ENCODE measurements at places on chromosomes 16 and 17. TPM values are rescaled to one million over a fixed set of nuclear protein-coding genes. Genes with fewer than 3 reads are reported as not detected.
A peak's percentile ranks its signal among the peaks of the same experiment; 100 is the strongest.

GRCh38 chr16:75264999-75265910, 13.8 kb upstream of the BCAR1 start:
- H3K4me3 ChIP-seq: peak overlapping the region; percentile 99
- H3K27me3 ChIP-seq: no peaks in the 10 kb centered on the region
- peaks cover 8% of the 10 kb centered on the region for H3K36me3 ChIP-seq
- H3K27ac ChIP-seq: peak overlapping the region; percentile 87

DNA sequence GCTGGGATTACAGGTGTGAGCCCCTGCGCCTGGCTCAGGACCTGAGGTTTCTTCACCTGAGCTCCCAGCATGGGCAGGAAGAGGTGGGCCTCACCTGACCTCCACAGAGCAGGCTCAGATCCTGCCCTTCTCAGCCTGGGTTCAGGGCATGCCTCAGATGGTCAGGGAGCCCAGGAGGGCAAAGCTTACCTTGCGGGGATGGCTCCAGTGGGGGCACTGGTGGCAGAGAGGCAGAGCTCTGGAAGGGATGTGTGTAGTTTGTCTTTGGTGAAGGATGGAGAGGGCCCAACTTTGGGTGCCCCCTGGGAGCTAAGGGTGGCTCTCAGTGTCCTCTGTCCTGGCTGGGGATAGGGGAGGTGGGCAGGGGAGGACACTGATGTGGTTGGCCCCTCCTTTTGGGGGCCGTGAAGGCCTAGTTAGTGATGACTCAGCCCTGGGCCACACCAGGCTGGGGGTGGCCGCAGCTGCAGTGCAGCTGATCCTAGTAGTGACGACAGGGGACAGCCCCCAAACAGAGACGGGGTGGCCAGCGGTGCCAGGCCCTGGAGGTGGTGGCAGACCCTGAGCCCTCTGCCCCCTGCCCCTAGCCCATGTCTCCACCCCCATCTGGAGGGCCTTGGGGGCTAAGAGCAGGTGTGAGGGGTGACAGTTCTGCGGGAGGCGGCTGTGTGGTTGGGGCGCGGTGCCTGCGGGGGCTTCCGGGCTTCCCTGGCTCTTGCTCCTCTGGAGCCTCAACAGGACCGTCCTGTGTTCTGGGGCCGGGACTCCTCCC, 5.8 kb downstream of the NHERF2 start:
- peak; percentile 91 for DNase-seq
- H3K4me3 ChIP-seq: peak overlapping the region; percentile 58
- no peaks in the 10 kb centered on the region for H3K27me3 ChIP-seq

DNA sequence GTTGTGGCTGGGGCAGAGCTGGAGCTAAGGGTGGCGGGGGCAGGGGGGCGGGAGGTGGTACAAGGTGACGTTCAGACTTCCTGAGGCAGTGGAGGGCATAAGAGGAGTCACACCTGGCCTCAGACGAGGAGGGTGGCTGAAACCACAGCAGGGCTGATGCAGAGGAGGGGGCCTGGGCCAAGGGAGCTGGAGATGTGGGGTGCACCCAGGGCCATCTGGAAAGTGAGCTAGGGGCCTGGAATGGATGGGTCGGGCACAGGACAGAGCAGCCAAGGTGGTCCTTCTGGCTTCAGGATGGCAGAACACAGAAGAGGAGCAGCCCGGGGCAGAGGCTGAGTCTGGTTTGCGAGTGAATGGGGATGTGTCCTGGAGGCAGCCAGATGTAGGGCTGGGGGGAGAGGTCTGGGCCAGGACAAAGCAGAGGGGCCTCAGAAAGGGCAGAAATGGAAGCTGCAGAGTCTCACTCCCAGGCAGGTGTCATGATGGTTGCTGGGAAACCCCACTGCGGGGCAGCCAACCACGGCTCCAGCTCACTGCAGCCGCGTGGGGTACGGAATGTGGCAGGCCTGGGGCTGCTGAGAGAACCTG, 57.6 kb downstream of the PRMT7 start:
- H3K36me3 ChIP-seq: no peaks in the 10 kb centered on the region
- peaks cover 3% of the 10 kb centered on the region for H3K27me3 ChIP-seq
- H3K27ac ChIP-seq: no peak overlapping the region
- peak; percentile 71 for DNase-seq

SDR42E2 gene
- not detected for total RNA-seq

- no peaks in the 10 kb centered on the region for H3K27me3 ChIP-seq
- peaks cover 27% of the 10 kb centered on the region for H3K4me1 ChIP-seq
- DNase-seq: no peak
- H3K4me3 ChIP-seq: no peak overlapping the region
- no peaks in the 10 kb centered on the region for H3K36me3 ChIP-seq
- H3K27ac ChIP-seq: no peak overlapping the region
These were observed 3.1 kb downstream of the GLG1 start for GRCh38 chr16:74603848-74604247.

GRCh38 chr17:21149621-21150020, 22.9 kb downstream of the DHRS7B start:
- H3K4me3 ChIP-seq: no peak overlapping the region
- H3K27me3 ChIP-seq: no peaks in the 10 kb centered on the region
- no peaks in the 10 kb centered on the region for H3K36me3 ChIP-seq

TMIGD1 gene
- total RNA-seq: not detected

- no peak overlapping the region for H3K4me3 ChIP-seq
- H3K27me3 ChIP-seq: no peaks in the 10 kb centered on the region
- peak overlapping the region; percentile 99 for H3K27ac ChIP-seq
- no peaks in the 10 kb centered on the region for H3K36me3 ChIP-seq
- peaks cover 42% of the 10 kb centered on the region for H3K4me1 ChIP-seq
- peak; percentile 77 for DNase-seq
These were observed 4.8 kb upstream of the VAC14 start for GRCh38 chr16:70805787-70806186.

- no peak for DNase-seq
- no peak overlapping the region for H3K4me3 ChIP-seq
- no peaks in the 10 kb centered on the region for H3K27me3 ChIP-seq
- H3K27ac ChIP-seq: no peak overlapping the region
- H3K4me1 ChIP-seq: peaks cover 7% of the 10 kb centered on the region
These were observed 6.8 kb downstream of the ZNF771 start for GRCh38 chr16:30414159-30414558.

GRCh38 chr17:15119968-15120367, 145.2 kb downstream of the PMP22 start:
- H3K36me3 ChIP-seq: no peaks in the 10 kb centered on the region
- no peaks in the 10 kb centered on the region for H3K27me3 ChIP-seq
- DNase-seq: no peak

DNA sequence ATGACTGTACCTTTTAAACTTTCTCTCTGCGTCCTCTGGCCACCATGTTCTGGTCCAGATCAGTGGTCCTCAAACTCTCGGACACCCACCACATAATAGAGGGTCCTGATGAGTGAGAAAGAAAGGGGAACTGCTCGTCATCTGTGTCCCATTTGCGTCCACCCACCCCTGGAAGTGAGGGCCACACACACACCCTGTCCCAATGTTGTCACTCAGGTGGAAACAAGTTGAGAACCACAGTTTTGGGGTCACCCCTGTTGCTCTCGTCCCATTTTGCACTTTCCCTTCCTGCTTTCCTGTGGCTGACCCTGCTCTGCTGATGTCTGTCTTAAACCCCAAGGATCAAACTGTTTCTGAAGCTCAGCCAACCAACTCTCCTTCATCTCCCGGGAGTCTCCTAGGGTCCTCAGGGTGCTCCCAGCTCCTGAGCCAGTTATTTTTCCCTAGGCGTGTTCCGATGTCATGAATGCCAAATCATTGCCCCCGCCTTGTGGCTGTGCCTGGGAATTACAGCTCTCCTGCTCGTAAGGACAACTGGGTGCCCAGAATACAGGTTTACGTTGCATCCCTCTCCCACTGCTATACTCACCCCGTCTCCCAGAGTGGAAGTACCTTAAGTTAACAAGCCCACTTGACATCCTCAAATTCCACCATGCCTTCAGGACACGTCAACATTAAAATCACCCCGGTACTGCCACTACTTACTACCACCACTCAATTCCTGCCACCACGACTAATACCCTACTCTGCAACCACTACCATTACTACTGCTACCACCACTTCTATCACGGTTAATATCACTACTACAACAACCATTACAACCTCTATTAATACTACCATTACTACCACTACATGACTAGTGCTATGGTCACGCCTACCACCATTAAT, 26.0 kb upstream of the HNF1B start:
- no peak overlapping the region for H3K27ac ChIP-seq
- no peaks in the 10 kb centered on the region for H3K4me1 ChIP-seq
- no peak for DNase-seq
- no peak overlapping the region for H3K4me3 ChIP-seq
- H3K27me3 ChIP-seq: peaks cover under 1% of the 10 kb centered on the region

- H3K27me3 ChIP-seq: no peaks in the 10 kb centered on the region
- H3K36me3 ChIP-seq: no peaks in the 10 kb centered on the region
- no peak overlapping the region for H3K27ac ChIP-seq
- no peak for DNase-seq
These were observed 161.1 kb upstream of the NOG start for GRCh38 chr17:56432443-56432842.

DNA sequence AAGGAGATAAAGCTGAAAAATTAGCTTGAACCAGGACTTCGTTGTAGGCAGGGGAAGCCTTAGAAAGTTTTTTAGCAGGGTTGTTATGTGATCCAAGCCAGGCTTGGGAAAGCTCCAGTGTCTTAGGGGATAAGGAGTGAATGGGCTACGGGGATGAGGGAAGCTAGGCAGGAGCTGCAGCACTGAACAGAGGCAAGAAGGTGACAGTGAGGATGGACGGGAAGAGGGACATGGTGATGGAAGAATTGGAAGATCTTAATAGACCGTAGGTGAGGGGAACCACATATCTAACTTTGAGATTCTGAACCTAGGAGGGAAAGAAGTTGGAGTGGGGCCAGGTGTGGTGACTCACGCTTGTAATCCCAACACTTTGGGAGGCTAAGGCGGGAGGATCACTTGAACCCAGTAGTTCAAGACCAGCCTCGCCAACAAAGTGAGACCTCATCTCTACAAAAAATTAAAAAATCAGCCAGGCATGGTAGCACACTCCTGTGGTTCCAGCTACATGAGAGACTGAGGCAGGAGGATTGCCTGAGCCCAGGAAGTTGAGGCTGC, 3.2 kb downstream of the RHBDL3 start:
- no peaks in the 10 kb centered on the region for H3K36me3 ChIP-seq
- peaks cover 56% of the 10 kb centered on the region for H3K27me3 ChIP-seq
- H3K4me3 ChIP-seq: no peak overlapping the region
- DNase-seq: peak; percentile 55

- peak overlapping the region; percentile 19 for H3K4me3 ChIP-seq
- peaks cover 6% of the 10 kb centered on the region for H3K36me3 ChIP-seq
- peaks cover 45% of the 10 kb centered on the region for H3K4me1 ChIP-seq
- peak overlapping the region; percentile 32 for H3K27ac ChIP-seq
- no peak for DNase-seq
These were observed 34.3 kb downstream of the CPSF4L start for GRCh38 chr17:73227379-73227778.

DNA sequence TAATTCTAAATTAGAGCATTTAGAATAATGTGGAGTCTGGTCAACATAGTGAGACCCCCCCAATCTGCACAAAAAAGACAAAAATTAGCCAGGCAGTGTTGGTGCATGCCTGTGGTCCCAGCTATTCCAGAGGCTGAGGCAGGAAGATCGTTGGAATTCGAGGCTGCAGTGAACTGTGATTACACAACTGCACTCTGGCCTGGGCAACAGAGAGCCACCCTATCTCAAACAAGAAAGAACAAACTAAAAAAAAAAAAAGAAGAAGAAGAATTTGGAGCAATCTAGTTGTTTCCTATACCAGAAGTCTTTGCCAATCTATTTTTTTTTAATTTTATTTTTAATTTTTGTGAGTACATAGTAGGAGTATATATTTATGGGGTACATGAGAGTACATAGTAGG, 6.0 kb downstream of the CETP start:
- DNase-seq: no peak
- H3K27ac ChIP-seq: no peak overlapping the region
- H3K27me3 ChIP-seq: peaks cover 2% of the 10 kb centered on the region
- no peaks in the 10 kb centered on the region for H3K36me3 ChIP-seq
- H3K4me1 ChIP-seq: peaks cover 26% of the 10 kb centered on the region

DNA sequence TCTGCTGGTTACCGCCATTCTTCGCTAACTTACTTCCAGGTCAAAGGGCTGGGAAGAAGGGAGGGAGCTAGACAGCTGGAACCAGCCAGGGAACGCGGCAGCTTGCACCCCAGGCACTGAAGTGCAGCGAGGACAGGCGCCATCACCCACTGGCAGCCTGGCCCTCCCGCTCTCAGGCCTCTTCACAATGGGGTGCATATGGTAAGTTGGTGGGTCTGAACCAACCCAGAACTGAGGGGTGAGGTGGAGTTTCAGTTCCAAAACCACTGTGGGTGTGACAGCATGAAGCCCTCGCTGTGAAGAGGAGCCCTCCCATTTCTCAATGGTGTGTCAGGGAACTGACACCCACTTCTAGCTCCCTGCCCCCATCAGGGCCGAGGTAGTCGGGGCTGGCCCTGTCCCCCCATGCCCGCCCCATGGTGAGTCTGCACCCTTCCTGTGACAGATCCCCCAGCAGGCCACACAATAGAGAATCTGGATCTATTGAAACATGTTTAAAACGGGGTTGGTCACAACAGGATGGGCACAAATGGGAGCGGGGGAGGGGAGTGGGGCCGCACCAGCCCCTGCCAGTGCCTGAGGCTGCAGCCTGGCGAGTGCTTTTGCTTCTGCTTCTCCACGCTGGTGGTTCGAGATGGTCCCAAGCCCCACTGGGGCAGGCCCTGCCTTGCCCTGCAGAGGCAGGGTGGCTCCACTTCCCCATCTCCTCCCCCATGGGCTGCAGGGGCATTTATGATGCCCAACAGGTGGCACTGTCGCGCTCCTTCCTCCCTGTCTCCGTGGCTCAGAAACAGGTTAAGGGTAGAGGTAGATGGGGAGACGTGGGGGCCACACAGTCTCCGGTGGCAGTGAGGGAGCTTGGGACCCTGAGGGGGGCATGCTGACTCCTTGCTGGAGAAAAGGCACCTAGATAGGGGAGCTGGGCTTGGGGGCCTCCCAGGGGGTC, 2.3 kb downstream of the LIMD2 start:
- no peak overlapping the region for H3K4me3 ChIP-seq
- H3K4me1 ChIP-seq: peaks cover 8% of the 10 kb centered on the region
- peaks cover 7% of the 10 kb centered on the region for H3K36me3 ChIP-seq
- no peaks in the 10 kb centered on the region for H3K27me3 ChIP-seq
- peak; percentile 96 for DNase-seq
- no peak overlapping the region for H3K27ac ChIP-seq

- H3K4me1 ChIP-seq: peaks cover 38% of the 10 kb centered on the region
- no peak overlapping the region for H3K4me3 ChIP-seq
- no peaks in the 10 kb centered on the region for H3K27me3 ChIP-seq
- H3K36me3 ChIP-seq: peaks cover 7% of the 10 kb centered on the region
- peak; percentile 14 for DNase-seq
These were observed 8.0 kb downstream of the CFAP20 start for GRCh38 chr16:58121132-58121531.

All from osteoblast (primary cell).